ENCODE measurements at places on chromosomes 16 and 17.

- no peak for DNase-seq
Measured at GRCh38 chr17:55652825-55653224, 69.8 kb downstream of the TMEM100 start.

DNA sequence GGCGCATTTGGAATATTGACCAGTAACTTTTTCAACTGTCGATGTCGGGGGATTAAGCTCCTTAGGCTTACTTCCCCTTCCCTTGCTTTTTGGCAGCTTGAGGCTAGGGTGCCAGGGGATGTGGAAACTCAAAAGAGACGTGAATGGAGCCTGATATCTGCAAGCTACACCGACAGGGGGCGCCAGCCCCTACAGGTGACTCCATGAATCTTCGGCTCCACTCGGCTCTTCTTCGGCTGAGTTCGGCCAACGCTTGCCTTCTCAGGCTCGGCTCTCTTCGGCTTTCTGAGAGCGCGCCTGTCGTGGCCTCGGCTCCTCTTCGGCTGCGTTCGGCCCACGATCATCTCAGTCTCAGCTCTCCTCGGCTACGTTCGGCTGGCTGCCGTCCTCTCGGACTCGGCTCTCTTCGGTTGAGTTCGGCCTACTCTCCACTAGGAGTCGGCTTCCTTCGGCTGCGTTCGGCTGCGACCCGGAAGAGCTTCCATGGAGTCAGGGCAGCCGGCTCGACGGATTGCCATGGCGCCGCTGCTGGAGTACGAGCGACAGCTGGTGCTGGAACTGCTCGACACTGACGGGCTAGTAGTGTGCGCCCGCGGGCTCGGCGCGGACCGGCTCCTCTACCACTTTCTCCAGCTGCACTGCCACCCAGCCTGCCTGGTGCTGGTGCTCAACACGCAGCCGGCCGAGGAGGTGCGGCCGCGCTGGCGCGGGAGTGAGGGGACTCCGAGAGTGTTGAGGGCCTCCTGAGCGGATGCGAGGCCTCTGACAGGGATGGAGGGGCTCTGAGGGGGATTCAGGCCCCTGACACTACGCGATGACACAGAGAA, at the start of gene ERCC4:
TSS of gene ERCC4 (plus strand) at position 472 of the 827 bp plus-strand sequence. CDS start at position 484, 12 bp downstream.
- DNase-seq, result peak; percentile 95

DNA sequence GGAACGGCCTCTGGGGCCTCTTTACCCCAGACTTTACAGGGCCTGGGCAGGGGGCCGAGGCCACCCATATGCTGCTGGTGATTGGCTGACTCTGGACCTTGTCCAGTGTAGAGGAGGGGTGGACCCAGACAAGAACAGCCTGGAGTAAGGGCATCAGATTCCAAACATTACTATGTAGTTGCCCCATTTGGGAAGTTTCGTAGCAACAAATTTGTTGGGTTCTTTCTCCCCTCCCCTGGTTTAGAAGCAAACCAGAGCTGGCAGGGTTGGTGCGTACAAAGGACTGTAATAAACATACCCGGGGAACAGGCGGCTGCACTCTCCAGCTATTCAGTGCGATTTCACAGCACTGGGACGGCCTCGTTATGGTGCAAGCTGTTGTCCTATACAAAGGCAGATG, 145.5 kb downstream of the NTN1 start:
- DNase-seq, result no peak

DNA sequence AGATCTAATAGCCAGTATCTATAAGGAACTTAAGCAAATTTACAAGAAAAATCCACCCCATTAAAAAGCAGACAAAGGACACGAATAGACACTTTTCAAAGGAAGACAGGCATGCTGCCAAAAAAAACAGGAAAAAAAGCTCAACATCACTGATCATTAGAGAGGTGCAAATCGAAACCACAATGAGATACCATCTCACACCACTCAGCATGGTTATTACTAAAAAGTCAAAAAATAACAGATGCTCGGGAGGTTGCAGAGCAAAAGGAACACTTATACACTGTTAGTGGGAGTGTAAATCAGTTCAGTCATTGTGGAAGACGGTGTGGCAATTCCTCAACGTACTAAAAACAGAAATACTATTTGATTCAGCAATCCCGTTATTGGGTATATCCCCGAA, 9.6 kb downstream of the STX8 start:
- no peak for DNase-seq

DNA sequence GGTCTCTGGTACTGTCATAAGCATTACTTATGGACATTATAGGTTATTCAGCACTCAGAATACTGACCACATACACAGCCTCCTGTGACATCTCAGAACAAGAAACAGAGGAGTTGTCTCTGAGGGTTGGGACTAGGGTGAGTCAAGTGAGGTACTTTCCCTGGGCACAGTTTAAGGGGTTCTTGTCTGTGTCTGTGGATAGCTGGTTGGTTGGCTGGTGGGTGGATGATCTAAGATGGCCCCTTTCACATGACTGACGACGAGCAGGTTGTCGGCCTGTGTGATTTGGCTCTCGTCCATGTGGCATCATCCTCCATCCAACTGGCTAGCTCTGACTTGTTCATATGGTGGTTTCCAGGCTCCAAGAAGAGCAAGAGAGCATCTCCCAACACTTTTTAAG, 163.9 kb downstream of the PRKCB start:
- DNase-seq, result no peak

- no peak for DNase-seq
Measured at GRCh38 chr17:40993839-40994238, at the start of gene KRTAP3-3. Gene KRTAP3-3 (minus strand): TSS chr17:40994164. CDS start chr17:40994097, 67 bp downstream.

- DNase-seq, result no peak
Measured at GRCh38 chr17:47712330-47713023, 18.5 kb downstream of the TBKBP1 start.

GRCh38 chr17:48575673-48576478, 2.3 kb downstream of the HOXB4 start:
- DNase-seq, result no peak

DNA sequence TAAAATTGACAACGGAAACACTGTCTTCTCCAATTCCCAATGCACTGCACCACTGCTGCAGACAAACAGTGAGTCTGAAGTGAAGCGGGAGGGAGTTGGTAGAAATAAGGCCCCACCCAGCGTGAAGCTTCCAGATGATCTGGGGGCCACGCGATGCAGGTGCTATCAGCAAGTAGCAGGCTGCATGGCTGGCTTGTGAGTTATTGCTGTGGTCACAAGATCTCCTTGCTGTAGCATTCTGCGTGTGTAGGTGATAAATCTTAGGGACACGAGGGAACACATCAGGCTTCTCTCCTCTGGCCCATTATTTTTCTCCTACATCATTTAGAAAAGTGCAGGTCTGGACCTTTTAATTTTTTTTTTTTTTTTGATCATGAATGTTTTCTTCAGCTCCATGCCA, 407.6 kb downstream of the TMEM114 start:
- no peak for DNase-seq

DNA sequence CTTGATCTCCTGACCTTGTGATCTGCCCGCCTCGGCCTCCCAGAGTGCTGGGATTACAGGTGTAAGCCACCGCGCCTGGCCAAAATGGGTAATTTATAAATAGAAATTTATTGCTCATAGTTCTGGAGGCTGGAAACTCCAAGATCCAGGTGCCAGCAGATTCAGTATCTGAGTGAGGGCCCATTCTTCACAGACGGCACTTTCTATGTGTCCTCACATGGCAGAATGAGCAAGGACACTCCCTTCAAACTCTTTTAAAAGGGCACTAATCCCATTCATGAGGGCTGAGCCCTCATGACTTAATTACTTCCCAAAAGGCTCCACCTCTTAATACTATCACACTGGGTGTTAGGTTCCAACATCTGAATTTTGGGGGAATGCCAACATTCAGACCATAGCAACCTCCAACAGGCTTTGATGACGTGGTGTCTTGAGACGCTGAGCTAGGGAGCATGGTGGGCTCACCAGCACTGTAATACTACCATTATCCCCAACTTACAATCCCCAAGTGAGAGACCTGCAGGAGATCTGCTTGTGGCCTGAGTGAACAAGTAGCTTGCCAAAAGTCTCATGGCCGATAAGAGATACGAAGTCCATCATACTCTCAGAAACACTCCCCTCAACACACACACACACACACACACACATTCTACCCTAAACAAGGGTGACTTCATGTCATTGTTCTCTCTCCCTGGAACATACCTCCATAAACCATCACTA, 8.5 kb downstream of the CMTM4 start:
- DNase-seq, result no peak

DNA sequence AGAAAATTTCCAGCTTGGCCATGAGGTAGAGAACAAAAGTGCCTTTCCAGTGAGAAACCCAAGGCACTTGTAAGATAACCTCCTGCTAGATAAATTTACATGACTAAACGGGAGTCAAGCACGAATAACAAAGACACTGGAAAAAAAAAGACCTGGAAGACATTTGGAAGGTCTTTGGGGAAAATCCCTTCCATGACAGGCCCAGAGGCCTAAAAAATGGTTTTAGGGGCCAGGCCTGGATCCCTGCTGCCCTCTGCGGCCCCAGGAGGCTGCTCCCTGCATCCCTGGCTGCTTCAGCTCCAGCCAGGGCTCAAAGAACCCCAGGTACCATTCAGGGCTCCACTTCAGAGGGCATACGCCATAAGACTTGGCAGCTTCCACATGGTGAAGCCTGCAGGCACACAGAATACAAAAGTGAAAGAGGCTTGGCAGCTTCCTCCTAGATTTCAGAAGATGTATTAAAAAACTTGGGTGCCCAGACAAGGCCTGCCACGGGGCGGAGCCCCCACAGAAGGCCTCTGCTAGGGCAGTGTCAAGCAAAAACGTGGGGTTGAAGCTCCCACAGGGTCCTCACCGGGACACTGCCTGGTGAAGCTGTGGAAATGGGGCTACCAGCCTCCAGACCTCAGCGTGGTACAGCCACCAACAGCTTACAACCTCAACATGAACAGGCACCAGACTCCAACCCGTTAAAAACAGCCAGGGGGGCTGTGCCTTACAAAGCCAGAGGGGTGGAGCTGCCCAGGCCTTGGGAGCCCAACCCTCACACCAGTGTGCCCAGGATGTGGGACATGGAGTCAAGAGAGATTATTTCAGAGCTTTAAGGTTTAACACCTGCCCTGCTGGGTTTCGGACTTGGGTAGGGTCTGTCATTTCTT, 77.1 kb downstream of the SDK2 start:
- DNase-seq, result no peak

DNA sequence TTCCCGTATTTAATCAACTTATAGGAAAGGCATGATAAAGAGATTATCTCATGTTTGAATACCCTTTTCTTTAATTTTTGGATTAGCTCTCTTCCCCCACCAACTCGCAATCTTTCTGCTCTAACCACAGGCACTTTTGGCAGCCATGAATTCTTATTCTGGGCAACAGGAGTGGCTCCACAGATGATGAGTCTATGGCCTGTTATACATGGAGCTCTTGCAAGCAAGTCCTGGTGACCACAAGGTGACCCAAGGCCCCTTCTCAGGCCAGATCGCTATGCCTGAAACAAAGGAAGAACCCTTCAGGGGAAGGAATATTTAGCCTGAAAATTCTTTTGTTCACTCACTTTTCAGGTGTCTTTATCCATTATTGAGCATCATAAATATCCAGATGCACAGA, 10.8 kb upstream of the ZNF267 start:
- no peak for DNase-seq

DNA sequence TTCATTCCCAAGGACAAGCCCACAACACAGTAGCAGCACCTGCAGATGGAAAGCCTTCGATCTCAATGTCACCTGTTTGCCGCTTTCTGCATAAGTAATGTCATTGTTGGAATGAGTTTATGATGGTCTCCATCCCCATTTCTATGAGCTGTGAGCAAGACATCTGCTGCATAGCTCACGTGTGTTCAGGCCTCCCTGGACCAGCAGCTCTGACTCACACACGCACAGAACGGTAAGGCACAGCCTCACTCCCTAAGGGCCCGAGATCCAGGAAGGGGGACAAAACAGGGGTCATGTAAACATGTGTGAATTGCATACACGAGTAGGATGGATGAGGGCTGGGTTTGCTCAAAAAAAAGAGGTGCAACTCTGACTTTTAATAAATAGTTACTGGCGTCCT, 223.1 kb downstream of the SOX9 start:
- DNase-seq, result no peak

- no peak for DNase-seq
Measured at GRCh38 chr16:56911771-56912571, 20.0 kb upstream of the HERPUD1 start.

DNA sequence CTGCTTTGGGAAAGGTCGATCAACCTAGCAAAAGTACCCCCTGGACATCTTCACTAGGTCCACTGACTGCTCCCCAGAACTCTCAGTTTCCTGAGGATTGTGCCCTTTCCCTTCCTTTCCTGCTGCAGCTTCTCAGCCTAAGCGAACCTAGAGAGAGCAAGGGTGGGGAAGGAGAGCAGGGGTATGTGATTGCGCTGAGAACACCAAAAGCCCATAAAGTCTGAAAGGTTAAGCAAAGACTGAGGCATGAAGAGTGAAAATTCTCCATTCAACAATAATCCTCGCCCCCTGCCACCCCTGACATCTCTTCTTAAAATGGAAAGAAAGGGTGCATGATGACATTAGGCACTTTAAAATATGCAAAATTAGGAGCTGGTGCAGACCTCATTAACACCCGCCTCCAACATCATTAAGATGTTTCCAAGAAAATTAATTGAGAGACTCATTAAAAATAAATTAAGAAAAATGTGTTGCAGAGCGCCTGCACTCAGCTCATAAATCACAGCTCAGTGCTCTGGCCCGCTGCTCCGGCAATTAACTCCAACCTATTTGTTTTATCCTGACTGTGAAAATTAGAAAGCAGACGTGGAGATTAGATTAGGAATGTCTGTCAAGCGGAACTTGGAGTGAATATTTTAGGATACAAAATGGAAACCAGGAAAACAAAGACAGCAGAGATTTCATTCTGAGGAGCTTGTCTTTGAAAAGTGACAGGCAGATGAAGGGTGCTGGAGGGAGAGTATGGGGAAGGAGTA, 49.1 kb upstream of the PMFBP1 start:
- no peak for DNase-seq

DNA sequence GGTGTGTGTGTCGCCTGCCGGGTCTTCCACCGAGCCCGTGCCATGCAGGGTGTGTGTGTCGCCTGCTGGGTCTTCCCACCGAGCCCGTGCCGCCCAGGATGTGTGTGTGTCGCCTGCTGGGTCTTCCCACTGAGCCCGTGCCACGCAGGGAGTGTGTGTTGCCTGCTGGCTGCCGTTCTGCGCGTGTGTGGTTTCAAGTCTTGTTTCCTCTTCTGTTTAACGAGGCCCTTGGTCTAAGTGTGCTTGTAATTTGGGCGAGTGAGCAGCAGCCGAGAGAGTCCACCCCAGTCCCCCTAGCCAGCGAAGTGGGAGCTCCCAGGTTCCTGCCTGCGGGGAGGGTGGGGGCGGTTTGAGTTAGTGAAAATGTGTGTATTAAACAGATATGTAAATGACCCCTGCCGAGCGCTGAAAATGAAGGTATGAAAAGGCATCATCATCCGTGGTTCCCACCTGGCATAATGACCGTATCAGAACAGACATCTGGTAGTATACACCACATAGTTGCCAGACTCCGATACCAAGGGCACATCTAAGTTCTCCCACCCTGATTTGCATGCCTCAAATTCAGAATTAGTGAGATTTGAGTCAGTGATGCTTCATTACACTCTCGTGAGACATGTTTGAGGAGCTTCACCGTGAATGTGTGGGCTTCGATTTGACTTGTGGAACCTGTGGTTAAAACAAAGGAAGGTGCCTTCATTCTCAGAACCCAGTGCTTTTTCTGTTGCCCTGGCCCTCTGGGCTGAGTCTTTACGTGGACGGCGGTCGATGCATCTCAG, 114.5 kb upstream of the CHMP6 start:
- DNase-seq, result no peak

All from SW 1271 (cell line).